ENCODE measurements at places on chromosomes 1 and 21.

DNA sequence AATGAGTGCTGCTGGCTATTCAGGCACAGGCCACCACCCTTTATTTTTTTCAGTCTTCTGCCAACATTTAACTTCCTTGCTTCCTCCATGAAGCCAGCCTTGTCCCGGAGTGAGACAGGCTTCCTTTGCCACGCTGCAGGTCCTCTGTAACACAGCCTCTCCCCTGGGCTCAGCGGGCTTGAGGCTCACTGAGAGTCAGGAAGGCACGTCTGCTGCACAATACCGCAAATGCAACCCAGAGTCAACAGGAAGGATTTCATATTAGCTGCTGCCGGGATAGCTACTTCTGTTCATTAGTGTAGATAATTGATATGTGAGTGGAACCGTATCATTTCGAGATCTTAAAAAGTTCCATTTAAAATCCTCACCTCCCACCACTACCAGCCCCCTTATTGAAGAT, 22.5 kb downstream of the MYOG start:
- DNase-seq: no peak

- DNase-seq: no peak
Observed at GRCh38 chr1:18575620-18576019, 55.0 kb upstream of the PAX7 start.

- DNase-seq: no peak
Observed at GRCh38 chr1:243474906-243475305, 219.1 kb downstream of the SDCCAG8 start.

- DNase-seq: no peak
Observed at GRCh38 chr1:168467452-168467851, 76.3 kb downstream of the XCL2 start.

DNA sequence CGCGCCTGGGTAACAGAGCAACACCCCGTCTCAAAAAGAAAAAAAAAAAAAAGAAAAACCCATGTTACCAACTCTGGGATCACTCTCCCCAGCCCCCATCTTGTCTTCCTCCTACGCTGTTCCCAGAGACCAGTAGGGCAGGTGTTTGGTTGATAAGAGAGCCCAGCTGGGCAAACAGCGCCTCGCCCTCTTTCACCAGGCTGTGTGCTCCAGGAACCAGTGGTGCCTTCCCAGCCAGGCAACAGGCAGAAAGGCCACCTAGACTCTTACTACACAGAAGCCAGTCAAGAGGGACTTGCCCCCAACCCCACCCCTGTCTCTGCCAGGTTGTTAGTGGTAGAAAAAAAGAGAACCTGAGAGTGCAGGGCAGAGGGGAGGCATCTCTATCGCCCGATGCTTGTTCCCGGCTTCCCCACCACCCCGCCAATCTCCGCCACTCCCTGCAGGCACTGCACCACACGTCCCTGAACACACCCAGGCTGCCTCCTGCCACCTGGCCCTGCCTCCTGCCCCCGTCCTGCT, 14.0 kb upstream of the CTRC start:
- no peak for DNase-seq

GRCh38 chr1:28646040-28646439, 2.4 kb upstream of the RNU11 start:
- no peak for DNase-seq

GRCh38 chr1:56255516-56256152, 323.7 kb downstream of the PLPP3 start:
- no peak for DNase-seq

DNA sequence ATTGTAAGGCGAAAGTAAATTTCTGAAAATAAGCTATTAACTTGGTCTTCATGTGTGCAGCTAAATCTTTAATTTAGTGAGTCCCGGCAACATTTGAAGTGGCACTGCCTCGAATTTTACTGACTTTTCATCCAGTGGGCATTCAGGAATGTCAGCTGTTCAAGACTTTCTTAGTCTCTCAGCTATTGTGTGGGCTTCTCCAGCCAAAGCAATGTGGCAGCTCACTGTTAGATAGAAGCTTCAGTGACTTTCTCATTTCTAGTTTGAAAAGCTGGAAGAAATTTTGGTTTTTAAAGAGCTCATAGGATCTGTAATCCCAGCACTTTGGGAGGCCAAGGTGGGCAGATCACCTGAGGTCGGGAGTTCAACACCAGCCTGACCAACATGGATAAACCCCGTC, 44.3 kb upstream of the FAM89A start:
- no peak for DNase-seq

DNA sequence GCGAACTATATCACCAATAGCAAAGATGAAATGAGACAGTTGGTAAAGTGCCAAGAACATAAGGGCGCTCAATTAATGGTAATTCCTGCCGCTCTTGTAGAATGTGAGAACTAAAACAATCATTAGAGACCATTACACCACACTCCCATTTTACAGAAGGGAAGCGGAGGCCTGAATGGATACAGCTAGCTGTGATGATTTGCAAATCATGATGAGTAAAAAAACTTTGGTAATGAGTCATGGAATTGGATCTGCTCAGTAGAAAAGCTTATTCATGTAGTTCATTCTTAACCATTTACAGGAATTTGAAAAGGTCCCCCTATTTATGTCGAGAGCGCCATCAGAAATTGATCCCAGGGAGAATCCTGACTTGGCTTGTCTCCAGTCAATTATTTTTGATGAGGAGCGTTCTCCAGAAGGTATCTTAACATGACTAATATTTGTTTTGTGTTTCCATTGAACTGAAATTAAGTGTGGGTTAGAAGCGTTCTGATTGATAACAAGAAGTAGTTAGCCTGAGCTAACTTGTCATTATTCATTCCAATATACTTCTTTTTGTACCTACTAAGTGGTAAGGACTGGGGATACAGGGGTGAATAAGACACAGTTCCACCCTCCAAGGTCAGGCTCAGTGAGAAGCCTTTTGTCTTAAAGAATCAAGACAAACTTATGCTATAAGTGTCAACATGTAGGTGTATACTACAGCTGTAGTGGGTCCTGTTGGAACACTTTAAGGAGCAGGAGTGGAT, 812 bp downstream of the TTC4 start:
- no peak for DNase-seq

GRCh38 chr1:52738893-52739292, 12.6 kb downstream of the ZYG11B start:
- no peak for DNase-seq

DNA sequence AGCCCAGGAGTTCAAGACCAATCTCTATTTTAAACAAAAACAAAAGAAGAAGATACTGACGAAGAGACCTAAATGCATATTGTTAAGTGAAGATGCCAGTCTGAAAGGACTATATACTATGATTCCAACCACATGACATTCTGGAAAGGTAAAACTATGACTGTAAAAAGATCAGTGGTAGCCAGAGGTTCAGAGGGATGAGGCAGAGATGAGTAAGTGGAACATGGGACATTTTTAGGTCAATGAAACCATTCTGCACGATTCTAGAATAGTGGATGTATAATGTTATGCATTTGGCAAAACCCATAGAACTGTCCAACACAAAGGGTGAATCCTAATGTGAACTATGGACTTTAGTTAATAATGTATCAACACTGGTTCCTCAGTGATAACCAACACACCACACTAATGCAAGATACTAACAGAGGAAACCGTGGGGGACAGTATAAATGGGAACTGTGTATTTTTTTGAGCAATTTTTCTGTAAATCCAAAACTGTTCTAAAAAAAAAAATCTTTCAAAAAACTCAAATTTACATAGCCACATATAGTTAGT, 8.2 kb downstream of the RC3H1 start:
- no peak for DNase-seq

GRCh38 chr1:1080951-1081310, 6.8 kb upstream of the RNF223 start:
- DNase-seq: no peak

DNA sequence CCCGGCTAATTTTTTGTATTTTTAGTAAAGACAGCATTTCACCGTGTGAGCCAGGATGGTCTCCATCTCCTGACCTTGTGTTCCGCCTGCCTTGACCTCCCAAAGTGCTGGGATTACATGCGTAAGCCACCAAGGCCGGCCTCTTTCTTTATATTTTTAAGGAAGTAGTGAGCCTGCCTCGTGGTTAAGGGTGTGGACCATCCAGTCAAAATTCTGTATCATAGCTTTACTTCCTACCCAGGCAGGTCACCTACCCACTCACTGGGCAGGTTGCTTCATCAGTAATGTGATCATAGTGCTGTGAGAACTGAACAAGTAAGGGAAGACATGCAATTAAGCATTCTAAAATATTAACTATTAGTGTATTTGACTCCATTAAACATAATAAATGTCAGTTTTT, 8.1 kb upstream of the ACOT7 start:
- no peak for DNase-seq
